LHCN-M2 (cell line): ENCODE measurements at places on chromosomes 16 and 17. TPM values are rescaled to one million over a fixed set of nuclear protein-coding genes. Genes with fewer than 3 reads are reported as not detected.

DNA sequence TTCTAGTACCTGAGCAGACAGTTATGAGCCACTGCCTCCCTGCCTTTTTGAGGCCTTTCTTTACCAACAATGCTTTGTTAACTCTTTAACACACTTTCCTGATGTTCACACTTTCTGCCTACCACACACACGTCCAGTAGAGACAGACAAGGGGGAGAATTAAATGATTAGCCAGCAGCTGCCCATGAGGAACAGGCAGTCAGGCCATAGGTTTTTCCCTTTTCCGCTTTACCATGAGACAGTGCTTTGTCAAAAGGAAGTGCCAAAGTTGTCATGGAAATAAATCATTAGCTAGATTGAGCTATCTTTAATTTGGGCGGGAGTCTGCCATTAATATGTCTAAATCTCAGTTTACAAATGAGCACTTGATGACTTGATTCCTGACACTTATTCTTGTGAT is 102.1 kb downstream of the PITPNC1 start:
- DNase-seq = no peak

DNA sequence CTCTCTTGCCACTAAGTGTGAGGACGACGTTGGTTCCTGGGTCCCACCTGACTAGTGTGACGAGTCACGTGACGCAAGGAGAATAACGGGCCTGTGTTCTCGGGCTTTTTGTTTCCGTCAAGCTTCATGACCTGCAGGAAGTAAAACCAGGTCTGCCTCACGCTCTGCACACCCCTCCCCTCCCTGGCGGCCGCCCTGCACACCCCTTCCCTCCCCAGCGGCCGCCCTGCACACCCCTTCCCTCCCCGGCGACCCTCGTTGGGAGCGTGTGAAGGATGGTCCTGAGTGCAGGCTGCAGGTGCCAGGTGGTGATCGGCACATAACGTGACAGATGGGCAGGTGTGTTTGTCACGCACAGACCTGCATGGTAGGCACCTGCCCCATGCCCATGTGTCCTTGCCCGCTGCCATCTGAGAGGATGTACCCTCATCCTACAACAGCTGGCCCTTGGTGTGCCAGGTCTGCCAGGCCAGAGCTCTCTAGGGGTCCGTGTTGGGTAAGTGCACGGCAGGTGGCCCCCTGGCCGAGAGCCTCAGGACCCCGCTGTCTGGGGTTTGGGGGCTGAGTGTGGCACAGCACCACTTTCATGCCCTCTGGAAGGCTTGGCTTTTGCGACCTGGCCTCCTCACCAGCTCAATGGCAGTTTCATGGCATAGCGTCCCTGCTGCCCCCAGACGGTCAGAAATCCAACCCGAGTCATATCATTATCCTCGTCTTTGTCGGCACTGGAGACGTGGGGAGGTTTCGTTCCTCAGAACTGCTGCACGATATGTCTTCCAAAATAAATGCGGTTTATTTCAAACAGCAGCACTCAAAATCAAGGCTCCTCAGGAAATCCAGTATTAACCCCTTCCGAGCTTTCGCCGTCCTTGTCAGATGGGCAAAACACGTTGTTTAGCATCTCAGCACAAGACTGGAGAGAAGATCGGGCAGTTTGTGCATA is 191.8 kb upstream of the CHMP6 start:
- no peak for DNase-seq

DNA sequence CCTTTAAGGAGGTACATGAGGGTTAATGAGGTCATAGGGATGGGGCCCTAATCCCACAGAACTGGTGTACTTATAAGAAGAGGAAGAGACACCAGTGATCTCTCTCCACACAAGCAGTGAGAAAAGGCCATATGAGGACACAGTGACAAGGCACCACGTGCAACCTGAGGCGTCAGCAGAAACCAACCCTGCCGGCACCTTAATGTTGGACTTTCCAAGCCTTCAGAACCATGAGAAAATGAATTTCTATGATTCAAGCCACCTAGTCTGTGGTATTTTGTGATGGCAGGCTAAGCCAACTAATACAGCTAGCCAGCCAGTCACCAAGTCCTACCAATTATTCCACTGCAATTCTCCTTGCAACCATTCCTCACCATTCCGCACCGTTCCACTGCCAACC is 39.5 kb downstream of the COPRS start:
- no peak for DNase-seq

DNA sequence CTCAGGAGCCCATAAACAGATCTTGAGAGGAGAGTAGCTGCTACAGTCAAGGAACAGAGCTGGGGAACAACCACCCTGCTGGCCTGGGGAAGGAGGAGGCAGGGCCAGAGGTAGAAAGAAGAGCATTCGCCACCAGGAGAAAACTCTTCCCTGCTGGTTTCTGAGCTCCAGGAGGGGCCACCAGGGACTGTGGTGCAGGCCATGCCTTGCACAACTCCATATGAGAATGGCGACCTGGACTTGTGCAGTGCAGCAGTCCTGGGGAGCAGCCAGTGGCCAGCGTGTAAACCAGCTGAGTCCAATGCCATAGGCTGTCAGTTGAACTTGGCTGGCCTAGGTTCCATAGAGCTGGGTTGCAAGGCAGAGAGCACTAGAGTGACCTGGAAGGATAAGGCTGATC is 11.6 kb downstream of the SLC13A2 start:
- no peak for DNase-seq

DNA sequence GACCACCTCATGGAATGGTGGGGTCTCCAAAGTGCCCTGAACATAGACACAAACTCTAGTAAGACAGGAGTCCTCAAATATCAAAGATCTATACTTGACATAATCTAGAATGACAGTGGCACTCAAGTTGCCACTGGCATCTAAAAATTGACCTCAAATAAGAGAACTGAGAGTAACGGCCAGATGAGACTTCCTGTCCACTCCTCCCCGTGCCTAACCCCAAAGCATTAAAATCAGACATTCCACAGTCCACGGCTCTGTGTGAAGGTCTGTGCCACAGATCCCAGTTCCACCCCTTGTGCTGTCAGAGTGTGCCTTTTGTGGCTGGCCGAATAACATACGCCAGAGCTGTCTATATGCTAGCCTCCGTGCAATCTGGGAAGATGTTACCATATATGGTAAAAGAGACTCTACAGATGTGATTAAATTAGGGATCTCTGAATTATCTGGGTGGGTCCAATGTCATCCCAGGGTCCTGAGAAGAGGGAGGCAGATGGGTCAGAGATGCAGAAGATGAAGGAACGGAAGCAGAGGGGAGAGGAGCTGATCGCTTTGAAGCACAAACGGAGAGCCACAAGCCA is 21.0 kb upstream of the EVPL start:
- DNase-seq = no peak

DNA sequence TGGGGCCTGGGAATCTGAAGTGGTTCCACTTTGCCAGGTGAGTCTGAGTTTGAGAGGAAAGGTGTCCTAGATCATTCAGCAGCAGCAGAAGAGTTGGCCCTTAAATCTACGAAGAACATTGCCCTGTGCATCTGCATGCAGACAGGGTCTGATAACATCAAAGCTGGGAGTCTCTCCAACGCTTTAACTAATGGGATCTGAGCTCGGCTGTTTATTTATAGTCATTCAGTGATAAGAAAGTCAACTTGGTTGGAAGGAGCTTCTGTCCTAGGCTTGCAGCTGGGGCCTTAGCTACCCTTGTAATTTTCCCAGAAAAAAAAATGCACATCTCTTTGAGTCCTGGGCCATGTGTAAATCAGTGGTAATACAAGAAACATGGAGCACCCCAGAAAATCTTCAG is 418.0 kb upstream of the HSBP1 start:
- no peak for DNase-seq

- DNase-seq = no peak
Observed at GRCh38 chr17:76511668-76512365, 10.6 kb upstream of the RHBDF2 start.

- DNase-seq = no peak
Observed at GRCh38 chr16:81495321-81496234, 51.0 kb downstream of the CMIP start.

- peak; percentile 40 for DNase-seq
Observed at GRCh38 chr16:62036101-62036801, at the start of gene CDH8. CDH8 (minus strand) TSS chr16:62036438; CDS start chr16:62021403, 15,035 bp downstream.

DNA sequence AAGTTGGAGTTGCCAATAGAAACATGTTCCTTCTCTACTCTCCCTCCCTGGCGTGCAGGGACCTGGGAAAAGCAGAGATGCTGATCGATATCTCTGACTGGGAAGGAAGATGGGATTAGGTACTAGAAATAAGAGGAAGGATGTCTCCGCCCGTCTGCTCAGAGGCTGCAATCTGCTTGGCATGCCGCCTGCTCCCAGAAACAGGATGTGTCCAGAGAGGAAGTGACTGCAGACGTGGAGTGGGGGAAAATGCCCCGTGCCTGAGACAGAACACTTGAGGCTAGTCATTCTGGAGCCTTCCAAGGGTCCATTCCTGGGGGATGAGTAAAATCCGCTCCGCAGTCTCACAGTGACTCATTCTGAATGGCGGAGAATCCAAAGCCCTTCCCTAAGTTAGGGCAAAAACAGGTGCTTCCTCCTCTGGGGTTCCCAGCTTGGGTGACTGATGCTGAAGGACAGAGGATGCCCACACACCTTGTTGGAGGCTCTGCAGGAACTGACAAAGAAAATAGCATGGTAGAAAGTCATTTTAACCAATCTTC is 45.0 kb upstream of the SMURF2 start:
- peak; percentile 100 for DNase-seq

- DNase-seq = no peak
Observed at GRCh38 chr17:4576729-4577322, 7.5 kb upstream of the SMTNL2 start.

GRCh38 chr16:27112093-27112811 is 45.5 kb downstream of the C16orf82 start:
- DNase-seq = no peak

- DNase-seq = no peak
Observed at GRCh38 chr17:19590912-19591551, 57.4 kb downstream of the SLC47A1 start.

DNA sequence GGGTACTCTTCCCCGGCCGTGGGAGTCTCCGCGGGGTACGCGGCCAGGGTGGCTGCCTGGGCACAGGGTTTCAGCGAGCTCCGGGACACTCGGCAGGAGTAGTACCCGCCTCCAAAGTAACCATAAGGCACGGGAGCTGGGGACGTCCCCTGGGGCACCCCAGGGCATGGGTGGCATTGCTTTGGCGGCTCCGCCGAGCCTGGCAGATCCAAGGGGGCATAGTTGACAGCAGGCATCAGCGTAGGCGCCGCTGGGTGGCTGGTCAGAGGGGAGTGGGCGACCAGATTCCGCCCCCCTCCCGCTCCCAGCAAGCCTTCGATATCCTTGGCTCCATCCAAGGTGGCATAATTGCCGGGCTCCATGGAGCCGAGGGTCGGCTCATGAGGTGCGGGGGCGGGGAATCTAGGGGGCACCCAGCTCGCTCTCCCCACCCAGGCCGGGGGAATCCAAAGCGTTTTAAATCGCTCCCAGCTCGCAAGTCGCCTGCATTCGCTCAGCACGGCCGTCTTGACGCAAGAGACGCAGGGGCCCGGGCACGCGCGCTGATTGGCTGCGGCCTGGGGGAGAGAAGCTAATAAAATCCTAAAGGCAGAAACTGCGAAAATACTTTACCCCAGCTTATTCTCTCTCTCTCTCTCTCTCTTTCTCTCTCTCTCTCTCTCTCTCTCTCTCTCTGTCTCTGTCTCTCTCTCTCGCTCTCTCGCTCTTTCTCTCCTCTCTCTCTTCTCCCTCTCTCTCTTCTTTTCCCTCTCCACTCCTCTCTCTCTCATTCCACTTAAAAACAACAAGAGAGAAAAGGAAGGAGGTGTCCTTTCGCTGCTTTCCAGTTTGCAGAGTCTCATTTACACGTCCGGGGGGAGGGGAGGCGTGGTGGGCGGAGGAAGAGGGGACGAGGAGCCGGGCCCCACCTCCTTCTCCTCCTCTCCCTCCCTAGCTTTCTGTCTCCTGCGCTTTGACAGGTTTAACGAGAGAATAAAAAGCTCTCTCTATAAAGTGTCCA is at the start of gene HOXB13:
HOXB13 (minus strand) TSS at position 519 of the 1,000 bp plus-strand sequence; CDS start at position 362, 157 bp downstream.
- DNase-seq = peak; percentile 71

- no peak for DNase-seq
Observed at GRCh38 chr16:17970157-17970765, 366.3 kb downstream of the NPIPA8 start.

DNA sequence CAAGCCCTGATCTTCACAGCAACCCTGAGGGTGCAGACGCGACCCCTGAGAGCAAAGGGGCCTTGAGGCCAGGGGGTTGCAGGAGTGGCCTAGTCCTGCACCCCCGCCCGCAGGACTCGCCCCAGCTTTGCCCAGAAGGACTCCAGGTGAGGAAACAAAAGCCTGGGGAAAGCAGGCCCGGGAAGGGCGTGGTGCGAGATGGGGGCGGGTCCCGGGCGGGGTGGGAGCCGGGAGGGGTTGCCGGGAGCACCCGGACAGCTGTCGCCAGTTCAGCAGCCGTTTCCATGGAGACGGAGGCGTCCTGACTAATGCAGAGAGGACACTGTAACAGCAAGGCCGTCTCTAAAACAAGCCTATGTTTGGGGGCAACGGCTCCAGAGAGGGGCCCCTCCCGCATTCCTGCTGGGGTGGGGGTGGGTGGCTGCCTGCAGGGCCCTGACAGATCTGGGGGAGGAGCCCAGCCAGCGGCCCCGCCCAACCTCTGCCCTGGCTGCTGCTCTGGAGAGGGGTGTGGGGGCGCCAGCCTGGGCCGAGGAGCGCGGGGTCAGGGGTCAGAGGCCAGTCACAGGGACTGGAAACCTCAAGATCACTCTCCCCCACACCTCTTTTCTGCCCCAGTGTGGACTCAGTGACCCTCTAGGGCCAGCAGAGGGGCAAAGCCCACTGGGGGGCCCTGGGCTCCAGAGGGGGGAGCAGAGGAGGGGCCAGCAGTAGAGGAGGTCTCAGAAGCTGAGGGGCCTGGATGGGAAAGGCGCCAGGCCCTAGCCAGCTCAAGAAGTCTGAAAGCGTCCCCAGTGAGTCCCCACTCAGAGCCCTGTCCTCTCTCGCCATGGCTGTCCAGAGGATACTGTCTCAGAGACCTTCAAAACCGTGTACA is 3.1 kb upstream of the TPPP3 start:
- DNase-seq = peak; percentile 98

DNA sequence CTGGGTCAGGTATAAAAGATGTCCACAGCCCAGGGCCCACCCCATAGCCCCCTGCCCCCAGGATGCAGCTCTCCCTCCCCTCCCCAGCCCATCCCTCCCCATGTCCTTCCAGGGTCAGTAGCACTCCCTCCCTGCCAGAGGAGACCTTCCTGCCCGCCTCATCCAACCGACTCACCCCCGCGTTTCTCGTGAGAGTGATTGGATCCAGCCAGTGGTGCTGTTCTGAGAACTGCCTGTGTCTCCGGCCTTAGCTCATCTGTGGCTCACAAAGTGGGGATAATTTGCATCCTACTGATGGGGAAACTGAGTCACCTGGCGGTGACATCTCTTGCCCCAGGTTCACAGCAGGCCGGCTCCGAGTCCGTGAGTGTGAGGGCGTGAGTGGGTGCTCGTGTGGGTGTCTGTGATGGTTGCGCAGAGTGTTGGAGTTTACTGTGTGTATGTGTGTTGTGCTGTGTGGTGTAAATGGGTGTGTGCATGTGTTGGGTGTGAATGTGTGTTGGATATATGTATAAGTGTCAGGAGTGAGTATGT is 90.7 kb upstream of the GSE1 start:
- no peak for DNase-seq

- DNase-seq = no peak
Observed at GRCh38 chr17:3020381-3020780, 43.0 kb downstream of the OR1D5 start.

The TPSAB1 gene
- not detected in 2 replicates for total RNA-seq

The TBX4 gene
- total RNA-seq = not detected in 2 replicates

The GP2 gene
- not detected in 2 replicates for total RNA-seq

The MT1B gene
- not detected in 2 replicates for total RNA-seq

The TMC5 gene
- not detected in 2 replicates for total RNA-seq

The MAPT gene
- total RNA-seq = 0.06 TPM in 1 of 2 replicates, not detected in the other

The TMEM114 gene
- total RNA-seq = not detected in 2 replicates

The RTN4RL1 gene
- 0.64 and 0.69 TPM in 2 replicates for total RNA-seq

The HSD17B2 gene
- total RNA-seq = 3.0 and 6.5 TPM in 2 replicates

The SLC5A11 gene
- not detected in 2 replicates for total RNA-seq

The KCTD5 gene
- total RNA-seq = 39.8 and 40.9 TPM in 2 replicates

The MT3 gene
- not detected in 2 replicates for total RNA-seq

The PNMT gene
- 0.17 TPM in 1 of 2 replicates, not detected in the other for total RNA-seq
